Kidney (tissue), 22 donors: ENCODE measurements at places on chromosomes 11 and 22. TPM values are rescaled to one million over a fixed set of nuclear protein-coding genes. Genes with fewer than 3 reads are reported as not detected.

The LAMTOR1 gene
- 111 TPM for total RNA-seq

The ESAM gene
- 63.0 TPM for total RNA-seq

The TEX12 gene
- not detected for total RNA-seq

The APOL1 gene
- 160 TPM for total RNA-seq

The OR2D2 gene
- 0.60 TPM for total RNA-seq

The PLAAT4 gene
- 111 TPM for total RNA-seq

The PATE1 gene
- not detected for total RNA-seq

DNA sequence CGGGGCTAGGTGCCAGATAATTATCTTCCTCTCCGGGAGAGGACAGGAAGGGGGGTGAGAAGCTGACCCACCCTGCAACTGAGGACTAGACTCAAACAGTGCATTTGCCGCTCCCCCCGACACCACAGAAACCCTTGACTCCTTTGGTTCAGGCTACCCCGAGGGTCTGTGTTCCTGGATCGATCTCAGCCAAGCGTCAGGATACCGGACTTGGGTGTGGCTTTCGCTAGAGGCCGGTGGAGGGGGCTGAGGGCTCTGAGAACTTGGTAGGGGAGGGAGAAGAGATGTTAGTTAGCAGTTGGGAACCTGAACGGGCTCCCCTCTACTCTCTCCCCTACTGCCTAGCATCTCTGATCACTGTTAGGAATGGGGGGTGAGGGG is 840 bp downstream of the SEZ6L start:
- DNase-seq: no peak

DNA sequence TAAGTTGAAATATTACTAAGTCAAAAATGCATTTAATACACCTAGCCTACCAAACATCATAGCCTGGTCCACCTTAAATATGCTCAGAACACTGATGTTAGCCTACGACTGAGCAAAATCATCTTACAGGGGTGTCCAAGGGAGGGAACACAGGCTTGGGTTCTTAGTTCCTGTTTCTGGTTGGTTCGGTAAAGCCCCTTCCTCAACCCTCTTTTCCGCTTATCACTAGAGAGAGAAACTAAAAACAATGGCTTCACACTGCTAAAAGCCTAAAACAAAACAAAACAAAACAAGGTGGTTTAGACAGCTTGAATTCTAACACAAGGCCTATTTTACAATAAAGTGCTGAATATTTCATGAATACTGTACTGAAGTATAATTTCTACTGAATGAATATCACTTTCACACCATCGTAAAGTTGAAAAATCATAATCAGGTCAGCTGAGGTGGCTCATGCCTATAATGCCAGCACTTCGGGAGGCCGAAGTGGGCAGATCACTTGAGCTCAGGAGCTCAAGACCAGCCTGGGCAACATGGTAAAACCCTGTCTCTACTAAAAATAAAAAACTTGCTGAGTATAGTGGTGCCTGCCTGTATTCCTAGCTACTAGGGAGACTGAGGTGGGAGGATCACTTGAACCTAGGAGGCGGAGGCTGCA is 118.0 kb downstream of the SIK3 start:
- DNase-seq: no peak

GRCh38 chr22:50710886-50711285 is 27.1 kb upstream of the ACR start:
- no peak for DNase-seq

GRCh38 chr11:119306373-119306890 is 10.5 kb downstream of the MCAM start:
- no peak for DNase-seq

GRCh38 chr11:64763526-64764039 is 3.8 kb upstream of the PYGM start:
- DNase-seq: no peak

DNA sequence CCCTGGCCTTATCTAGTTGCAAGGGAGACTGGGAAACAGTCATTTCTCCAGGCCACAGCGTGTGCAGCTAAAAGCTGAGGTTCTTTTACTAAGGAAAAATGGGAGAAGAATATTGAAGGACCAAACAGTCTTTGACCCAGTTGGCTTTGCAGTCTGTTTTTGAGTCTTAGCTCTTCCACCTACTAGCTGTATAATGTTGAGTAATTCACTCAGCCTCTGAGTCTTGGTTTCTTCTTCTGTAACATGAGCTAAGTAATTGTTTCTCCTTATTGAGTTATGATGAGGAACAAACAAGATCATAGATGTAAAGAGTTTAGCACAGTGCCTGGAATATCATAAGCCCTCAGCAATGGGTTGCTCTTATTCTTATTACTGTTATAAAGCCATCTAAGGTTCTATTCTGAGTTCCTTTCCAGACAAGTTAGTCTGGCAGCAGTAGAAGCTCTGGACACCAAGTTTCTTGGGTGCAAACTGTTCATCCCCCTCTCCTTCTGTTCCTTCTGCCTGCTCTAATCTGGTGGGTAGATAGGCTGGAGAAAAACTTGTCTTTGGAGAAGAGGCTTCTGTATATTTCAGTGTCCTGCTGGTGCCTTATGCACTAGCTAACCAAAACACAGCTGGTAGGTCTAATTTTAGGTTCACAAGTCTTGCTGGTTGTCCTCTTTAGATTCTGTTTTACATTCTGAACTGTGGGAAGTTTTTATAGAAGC is 13.5 kb downstream of the TRIM44 start:
- no peak for DNase-seq

- no peak for DNase-seq
Measured at GRCh38 chr22:19343470-19343869, 52.0 kb upstream of the CLTCL1 start.

DNA sequence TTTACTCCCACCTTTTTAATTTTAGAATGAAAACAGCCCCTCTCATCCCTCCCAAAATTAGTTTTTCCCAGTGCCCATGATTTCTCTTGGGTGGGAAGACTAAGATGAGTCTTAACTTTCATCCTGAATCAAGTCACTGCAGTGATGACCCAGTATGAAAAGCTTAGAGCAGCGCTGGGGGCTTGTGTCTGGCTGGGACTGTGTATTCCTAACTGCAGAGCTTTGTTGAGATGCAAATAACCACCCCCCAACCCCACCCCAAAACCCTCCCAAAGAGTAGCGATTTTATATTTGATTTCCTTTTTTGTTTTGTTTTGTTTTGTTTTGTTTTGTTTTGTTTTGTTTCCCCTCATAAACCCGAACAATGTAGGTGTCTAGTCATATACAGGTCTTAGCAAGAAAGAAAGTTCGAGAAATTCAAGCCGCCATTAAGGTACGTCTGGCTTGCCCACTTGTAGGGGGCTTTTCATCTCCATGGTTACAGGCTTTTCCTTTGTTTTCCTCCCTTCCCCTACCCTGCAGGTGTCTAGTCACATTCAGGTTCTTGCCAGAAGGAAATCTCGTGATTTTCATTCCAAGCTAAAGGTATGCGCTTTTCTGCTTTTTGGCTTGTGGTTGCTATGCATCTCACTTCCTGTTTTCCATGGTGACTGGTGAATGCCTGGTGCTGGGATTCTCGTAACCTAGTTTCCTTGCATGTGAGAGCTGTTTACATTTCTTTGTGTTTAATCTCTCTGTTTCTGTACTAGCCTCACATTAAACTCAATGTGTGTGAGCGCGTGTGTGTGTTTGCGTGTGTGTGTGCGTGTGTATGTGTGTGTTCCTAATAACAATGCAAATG is 144.6 kb upstream of the RASSF10 start:
- DNase-seq: no peak

GRCh38 chr11:46180736-46181135 is 59.5 kb upstream of the PHF21A start:
- DNase-seq: no peak

DNA sequence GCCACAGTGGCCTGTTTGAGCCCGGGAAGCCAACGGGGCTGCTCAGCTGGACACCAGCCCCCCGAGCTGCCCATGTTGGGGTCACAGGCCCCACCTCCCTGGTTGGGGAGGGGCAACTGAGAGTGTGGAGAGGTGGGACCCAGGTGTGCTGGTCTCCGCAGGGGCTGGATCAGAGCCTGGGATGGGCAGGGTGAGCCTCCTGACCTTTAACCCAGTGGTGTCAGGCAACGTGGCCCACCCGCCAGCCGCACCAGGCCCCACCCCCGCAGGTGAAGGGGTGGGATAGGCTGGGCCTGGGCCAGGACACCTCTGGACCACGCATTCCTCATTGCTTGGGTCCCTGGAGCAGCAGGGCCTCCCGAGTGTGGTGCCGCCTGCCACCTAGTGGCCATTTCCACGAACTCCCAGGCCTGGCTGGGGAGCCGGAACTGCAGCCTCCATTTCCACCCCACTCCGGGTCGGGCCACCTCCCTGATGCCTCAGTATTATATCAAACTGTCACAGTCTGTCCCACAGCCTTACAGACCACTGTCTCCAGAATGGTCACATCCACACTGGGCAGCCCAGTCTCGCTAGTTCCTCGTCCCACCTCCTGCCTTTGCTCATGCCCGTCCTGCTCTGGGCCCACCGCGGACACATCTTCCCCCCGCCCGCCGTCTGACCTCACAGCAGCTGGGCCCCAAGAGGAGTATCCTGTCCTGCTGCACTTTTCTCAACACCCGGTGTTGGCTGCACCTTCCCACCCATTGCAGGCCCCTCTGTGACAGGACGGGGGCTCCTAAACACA is 13.3 kb upstream of the PPP6R3 start:
- peak; percentile 82 for DNase-seq

GRCh38 chr11:114197799-114198500 is 98.2 kb upstream of the NNMT start:
- peak; percentile 62 for DNase-seq

GRCh38 chr11:28153586-28153985 is 45.4 kb downstream of the METTL15 start:
- no peak for DNase-seq

DNA sequence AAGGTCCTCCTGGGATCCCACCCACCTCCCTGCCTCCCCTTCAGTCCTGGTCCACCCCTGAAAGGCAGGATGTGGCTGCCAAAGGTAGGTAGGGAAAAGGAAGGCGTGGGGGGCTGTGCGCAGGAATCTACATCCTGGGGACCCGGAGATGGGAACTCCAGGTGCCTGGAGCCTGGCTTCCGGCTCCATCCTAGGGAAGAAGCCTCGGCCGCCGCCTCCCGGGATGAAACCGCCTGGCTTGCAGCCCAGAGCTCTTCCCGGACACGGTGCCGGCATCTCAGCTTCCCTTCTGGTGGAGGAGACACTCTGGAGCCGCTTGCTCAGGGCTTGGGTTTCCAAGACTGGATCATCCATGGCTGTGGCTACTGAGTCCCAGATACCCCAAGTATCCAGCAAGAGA is 33.3 kb upstream of the PDGFB start:
- no peak for DNase-seq

- DNase-seq: no peak
Measured at GRCh38 chr11:70353900-70354568, 44.3 kb upstream of the CTTN start.

DNA sequence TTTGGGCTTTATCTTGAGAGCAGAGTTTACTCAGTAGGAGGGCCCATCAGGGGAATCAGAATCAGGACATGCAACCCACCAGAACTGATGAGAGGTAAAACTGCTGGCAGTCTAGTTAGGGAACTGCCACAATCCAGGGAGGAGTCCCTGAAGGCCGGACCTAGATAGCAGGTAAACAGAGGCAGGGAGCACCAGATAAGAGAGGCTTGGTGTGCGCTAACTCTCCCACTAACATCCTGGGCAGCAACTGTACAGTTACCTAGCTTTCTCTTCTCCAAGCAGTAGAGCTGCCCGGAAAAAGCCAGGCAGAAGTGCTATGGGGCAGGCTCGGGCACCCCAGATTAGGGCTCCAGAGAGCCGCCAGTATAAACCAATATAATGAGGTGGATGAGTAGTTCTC is 865 bp upstream of the AMOTL1 start:
- DNase-seq: no peak

DNA sequence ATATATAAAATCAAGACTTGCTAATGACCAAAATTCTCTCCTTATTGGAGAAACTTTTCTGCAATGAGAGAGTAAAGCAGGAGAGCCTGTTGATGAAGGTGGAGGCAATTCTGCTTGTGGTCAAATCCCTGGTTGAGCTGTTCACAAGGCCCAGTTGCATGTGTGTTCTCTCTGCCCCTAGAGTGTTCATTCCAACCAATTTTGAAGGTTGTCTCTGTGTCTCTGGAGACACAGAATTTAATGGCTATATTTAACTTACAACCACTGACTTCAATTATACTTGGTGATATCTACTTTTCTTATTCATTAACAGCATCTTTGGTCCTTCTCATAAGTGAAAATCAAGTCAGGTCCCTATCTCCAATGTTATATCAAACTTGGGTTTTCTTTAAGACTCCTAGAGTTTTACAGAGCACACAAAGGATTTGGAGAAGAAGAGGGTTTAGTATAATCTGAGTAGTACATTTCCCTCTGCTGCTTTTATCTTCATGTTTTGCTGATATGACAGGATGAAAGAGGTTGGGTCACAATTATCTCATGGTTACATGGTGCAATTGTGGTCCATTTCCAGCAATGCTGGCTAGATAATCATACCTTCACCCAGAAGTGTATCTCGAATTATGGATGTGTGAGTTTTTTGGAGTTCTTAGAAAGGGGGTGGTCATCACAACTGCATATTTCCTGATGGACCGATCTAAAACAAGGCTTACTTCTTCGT is 4.0 kb downstream of the OOSP4A start:
- no peak for DNase-seq

DNA sequence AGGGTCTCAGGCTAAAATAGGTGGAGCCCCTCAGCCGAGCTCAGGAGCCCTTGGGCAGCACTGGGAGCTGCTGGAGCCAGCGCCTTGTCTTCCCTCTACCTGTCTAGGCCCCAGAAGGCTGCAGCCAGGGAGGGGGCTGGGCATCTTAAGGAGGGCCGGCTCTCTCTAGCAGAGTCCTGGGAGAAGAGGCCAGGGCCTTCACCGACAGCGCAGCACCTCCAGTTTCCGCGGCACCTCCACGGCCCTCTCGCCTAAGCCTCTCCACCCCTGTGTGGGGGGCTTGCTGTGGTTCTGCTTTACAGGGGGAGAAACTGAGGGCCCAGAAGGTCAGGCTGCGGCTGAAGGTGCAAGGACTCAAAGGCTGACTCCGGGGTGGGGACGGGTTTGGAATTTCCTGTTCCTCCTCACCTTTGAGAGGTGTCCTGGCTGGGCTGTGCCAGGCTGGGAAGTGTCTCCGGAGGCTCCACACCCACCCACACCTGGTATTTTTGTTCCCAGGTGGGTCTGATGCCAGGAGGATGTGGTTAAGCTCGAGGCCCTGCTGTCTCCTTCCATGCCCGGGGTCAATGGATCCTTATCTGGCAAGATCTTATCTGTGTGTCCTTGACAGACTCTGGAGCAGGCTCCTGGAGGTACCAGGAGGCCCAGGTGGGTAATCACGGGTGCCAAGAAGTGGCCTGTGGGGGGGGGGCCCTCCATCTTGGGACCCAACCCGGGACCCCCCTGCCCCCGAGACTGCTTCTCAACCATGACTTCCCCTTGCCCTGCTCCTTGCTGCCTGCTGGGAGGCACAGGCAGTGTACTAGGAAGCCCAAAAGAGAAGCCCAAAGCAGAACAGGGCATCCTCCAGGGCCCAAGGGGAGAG is 95.3 kb upstream of the FGF3 start:
- DNase-seq: no peak

DNA sequence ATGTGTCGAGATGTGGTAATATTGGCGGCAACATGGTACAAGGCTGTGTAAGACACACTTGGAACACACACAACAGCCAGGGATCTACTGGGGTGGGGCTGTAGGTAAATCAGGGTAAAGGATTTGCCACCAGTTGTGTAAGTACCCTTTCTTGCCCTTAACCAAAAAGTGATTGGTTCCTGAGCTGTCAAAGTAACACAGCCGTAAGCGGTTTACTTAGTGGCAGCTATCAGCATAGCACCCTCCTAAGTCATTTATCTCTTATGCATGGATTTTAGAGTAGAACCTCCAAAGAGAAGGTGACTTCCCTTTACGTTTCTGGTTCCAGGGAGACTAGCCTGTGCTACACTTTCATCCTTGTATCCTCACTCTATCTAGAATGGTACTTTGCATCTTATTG is 57.2 kb downstream of the SPECC1L start:
- DNase-seq: no peak

- peak; percentile 85 for DNase-seq
Measured at GRCh38 chr22:29224121-29224858, 18.6 kb downstream of the EMID1 start.
